RWPE2 (cell line): ENCODE measurements at places on chromosomes 4 and X.

GRCh38 chrX:2374086-2374485, 126.7 kb downstream of the DHRSX start:
- no peak for DNase-seq

GRCh38 chrX:136810493-136810892, 29.8 kb upstream of the ARHGEF6 start:
- no peak for DNase-seq

- no peak for DNase-seq
These were observed 74.1 kb downstream of the SMARCA1 start for GRCh38 chrX:129449148-129449547.

DNA sequence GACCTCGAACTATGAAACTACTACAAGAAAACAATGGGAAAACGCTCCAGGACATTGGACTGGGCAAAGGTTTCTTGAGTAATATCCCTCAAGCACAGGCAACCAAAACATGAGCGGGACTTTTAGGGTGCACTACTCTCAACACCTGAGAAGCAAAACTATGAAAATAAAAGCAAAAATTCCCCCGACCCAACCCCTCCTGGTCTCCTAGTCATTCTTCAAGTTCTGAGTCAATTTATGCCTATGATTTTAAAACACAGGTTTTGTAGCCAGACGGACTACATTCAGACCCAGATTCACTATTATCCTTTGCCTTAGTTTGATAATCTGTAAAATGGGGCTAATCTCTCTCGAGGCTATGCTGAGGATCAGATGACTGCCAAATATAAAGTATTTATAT, 97.0 kb downstream of the SOWAHB start:
- DNase-seq: no peak

- peak; percentile 80 for DNase-seq
These were observed at the start of gene WNK3 for GRCh38 chrX:54357414-54358377. TSS of gene WNK3 (minus strand) at chrX:54358046.

GRCh38 chr4:103996064-103996463, 276.3 kb upstream of the TACR3 start:
- DNase-seq: no peak

GRCh38 chr4:32569861-32570260, 1849.7 kb downstream of the PCDH7 start:
- DNase-seq: no peak

- no peak for DNase-seq
These were observed 222.1 kb downstream of the PCDH18 start for GRCh38 chr4:137310166-137310565.

GRCh38 chr4:140255467-140255866, 101.5 kb upstream of the MAML3 start:
- no peak for DNase-seq

DNA sequence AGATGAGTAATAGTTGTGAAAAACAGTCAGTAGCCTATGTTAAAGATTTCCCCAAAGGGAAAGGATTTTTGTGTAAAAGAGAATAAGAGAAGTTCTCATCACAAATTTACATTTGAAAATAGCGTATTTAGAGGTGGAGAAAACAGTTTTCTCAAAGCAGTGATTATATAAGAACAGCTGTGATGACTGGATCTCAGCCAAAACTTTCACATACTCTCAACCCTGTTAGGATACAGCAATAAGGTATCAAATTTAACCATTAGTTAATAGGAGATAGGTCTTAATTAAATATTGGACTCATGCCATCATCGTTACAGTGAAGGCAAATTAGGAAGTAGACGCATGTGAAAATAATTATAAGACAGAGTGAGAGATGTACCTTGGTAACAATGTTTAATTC, 622.7 kb downstream of the PCDH18 start:
- DNase-seq: no peak

DNA sequence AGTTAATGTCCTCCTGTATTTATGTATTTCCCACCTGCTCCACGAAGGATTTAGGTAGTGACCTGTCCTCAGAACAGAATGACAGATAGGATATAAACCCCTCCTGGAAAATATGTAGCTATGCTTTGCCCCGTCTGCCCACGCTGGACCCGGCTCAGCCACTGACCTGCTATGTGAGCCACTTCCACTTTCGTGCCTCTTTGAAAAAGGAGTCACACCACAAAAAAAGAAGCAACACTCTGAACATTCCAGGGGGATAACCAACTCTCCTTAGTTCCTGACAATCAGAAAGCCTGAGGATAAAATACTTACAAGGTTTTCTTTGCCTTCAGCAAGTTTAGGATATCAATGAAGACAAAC, 11.1 kb downstream of the ACSL1 start:
- no peak for DNase-seq

- DNase-seq: peak; percentile 60
These were observed 75.8 kb downstream of the FAM53A start for GRCh38 chr4:1608196-1608820.

- no peak for DNase-seq
These were observed 81.1 kb downstream of the FAT1 start for GRCh38 chr4:186642530-186642929.

- DNase-seq: no peak
These were observed 748.9 kb upstream of the MAGEB2 start for GRCh38 chrX:29466456-29466855.

DNA sequence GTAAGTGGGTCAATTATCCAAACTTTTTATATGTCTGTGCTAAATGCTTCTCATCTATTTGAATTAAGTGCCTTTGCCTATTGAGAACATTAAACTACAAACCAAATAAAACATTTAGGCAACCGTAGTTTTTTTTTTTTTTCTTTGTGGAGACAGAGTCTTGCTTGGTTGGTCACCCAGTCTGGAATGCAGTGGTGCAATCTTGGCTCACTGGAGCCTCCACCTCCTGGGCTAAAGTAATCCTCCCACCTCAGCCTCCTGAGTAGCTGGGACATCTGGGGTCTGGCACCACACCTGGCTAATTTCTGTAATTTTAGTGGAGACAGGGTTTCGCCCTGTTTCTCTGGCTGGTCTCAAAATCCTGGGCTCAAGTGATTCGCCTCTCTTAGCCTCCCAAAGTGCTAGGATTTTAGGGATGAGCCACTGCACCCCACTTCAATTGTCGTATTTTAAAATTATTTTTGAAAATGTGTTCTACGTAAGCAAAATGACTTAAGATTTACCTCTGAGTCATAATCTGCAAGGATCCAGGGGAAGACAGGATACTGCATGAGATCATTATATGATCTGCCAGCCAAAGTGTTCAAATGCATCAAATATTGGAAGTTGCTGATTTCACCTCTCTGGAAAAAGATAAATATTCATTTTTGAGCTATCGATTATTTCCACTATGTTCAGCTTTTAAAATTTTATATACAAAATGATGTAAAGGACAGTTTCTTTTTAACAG, 125.6 kb downstream of the CDS1 start:
- DNase-seq: no peak

DNA sequence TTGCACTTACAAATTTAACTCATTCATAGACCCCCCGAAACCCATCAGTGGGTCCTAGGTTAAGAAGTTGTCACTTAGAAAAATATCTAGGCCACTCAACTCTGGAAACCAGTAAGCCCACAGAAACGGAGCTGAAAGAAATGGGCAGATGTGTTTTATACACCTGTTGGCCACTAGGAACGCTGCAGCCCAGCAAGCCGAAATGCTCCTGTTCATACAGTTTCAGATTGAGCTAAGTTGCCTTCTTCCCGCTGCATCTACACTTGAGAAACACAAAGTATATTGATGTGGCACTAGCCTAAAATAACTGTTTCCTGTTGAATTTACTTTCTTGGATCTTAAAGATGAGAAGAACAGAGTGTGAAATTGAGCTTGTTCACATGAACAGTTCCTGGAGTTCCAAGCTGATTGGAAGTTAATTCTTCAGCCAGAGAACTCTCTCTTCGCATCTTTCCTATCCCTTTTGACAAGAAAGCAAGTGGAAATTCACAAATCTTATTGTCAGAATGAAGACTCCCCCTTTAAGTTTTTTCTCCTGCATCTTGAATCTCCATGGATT, 174.1 kb downstream of the RBMX2 start:
- DNase-seq: no peak

GRCh38 chr4:12488672-12489071, 995.5 kb downstream of the RAB28 start:
- no peak for DNase-seq

- DNase-seq: no peak
These were observed 63.2 kb downstream of the QDPR start for GRCh38 chr4:17448689-17449088.

GRCh38 chr4:144687466-144687865, 41.5 kb downstream of the HHIP start:
- no peak for DNase-seq

- DNase-seq: no peak
These were observed 7.3 kb downstream of the PPP1R3F start for GRCh38 chrX:49276671-49277534.

DNA sequence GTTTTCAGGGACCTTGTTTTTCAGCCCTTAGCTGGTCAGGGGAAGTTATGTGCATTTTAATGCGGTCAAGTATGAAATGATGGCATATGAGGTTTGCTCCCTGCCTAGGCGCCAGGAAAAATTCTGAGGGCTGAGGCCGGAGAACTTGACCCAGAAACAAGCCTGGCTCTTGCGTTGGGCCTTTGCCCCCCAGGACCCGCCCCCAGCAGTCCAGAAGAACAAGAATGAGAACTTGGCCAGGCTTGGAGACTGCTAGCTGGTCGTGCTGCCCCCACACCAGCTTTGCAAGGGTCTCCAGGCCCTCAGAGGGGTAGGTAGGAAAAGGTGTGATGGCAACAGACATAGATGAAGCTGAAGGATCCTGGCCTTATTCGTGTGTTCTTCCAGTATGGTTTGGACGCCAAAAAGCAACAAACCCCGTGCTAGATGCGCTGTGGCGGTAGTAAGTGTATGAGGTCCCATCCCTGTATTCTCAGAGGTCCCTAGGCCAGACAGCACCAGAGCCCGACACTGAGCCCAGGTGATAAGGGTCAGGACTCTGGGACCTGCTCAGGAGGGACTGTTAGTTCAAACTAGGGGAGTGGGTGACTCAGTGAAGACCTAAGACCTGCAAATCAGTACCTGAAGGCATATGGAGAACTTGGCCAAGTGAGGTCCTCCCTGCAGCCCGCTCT, 10.5 kb downstream of the NKX3-2 start:
- no peak for DNase-seq

GRCh38 chrX:72312311-72312940, 6.7 kb upstream of the CITED1 start:
- DNase-seq: no peak
